Psoas muscle (tissue), 8 donors: ENCODE measurements at places on chromosomes 1 and 21. TPM values are rescaled to one million over a fixed set of nuclear protein-coding genes. Genes with fewer than 3 reads are reported as not detected.

DNA sequence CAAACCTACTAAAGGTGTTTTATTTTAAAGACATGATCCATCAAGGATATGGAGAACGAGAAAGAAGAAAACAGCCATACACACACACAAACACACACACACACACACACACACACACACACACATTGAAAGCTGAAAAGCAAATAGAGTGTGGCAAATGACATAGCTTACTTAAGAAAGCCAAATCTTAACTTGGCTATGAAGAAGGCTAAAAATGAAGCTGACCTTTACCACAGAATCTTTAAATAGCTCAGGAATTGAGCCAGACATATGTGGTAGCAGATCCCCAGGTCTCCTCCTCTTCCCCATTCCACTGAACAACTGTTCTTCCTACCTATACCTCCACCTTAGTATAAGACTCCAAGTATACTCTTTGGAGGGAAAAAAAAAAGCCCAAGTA lies 185.6 kb downstream of the CLEC20A start:
- DNase-seq = no peak

GRCh38 chr1:200134116-200134515 lies 106.6 kb downstream of the NR5A2 start:
- DNase-seq = no peak

DNA sequence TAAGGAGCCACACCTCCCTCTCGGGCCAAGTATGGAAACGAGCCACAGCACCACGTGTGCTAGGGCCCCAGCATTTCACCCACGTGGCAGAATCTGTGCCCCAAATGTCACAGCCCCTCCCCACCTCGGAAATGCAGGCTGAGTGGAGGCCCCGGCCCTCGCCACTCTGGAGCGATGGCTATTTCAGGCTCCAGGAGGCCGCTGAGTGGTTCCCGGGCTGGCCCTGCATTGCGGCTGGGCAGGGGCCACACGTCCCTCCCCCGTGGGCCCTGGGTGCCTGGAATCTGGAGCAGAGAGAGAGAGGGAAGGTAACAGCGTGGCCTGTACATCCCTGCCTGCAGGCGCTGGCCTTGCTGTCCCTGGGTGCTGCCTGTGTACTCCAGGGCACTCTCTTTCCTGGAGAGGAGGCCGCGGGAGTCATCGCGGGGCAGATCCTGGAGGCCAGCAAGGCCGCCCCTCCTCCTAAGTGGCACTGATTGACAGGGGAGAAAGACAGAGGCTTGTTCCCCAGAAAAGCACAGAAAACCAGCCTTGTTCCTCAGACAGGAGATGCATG lies 68.0 kb upstream of the TRAPPC10 start:
- peak; percentile 13 for DNase-seq

DNA sequence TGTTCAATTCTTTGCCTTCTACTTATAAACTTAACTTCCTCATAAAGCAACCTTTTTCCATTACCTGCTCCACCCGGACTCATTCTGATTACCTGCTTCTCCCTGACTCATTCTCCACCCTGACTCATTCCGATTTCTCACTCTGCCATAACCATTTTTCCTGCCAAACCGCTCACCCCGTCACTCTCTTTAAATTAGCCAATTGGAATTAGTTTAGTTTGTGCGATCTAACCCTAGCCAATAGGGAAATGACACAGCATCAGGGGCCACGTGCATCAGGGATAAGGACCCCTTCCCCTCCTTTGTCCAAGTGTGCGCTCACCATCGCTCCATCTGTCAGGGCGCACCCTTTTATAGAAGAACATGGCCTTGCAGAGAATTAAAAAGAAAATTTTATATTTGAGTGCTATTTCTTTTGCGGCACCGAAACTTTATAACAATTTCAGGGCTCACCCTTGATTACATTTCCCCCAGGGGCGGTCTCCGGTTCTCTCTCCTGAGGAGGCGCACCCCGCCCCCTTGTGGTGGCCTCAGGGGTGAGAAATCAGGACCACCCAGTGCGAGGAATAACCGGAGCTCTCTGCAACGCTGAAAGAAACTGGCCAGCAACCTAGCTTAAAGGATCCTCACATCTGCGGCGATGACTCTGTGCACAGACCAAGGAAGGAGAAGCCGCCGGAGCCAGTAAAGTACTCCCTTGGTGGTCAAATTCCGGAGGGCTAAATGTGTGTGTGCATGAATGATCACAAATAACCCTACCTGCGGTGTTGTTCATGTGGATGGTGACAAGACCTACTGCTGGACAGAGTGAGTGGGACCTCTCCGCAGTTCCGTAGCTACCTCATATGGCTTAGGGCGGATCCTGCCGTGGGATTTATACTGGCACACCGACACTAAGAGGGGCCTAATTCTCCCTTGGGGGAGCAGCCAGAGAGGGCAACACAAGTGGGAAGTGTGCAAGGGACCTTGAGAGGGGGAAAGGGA lies 30.3 kb upstream of the CBR3 start:
- peak; percentile 60 for DNase-seq

GRCh38 chr1:73947009-73947408 lies 251.0 kb downstream of the LRRIQ3 start:
- no peak for DNase-seq

GRCh38 chr1:234125283-234125682 lies 220.8 kb downstream of the SLC35F3 start:
- DNase-seq = no peak

- DNase-seq = no peak
These were observed 58.9 kb downstream of the DDX20 start for GRCh38 chr1:111814642-111815041.

GRCh38 chr1:98316286-98316905 lies 345.1 kb upstream of the SNX7 start:
- DNase-seq = no peak

- DNase-seq = no peak
These were observed 667 bp downstream of the HHIPL2 start for GRCh38 chr1:222547260-222547614.

DNA sequence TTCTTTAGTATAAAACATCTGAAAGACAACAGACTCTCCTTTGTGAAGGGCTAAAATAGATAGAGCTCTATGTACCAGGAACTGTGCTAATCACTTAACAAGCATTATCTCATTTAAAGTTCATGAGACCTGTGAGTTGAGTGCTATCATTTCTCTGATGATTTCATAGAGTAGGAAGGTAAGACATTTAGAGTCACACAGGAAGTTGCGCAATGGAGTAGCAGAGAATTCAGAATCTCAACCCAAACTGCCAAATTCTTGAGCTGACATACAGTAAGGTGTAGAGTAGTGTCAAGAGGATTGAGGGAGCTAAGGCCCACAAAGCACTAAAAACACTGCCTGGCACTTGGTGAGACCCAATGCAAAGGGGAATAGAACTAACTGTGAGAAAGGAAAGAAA lies 384.3 kb downstream of the NTNG1 start:
- no peak for DNase-seq

- no peak for DNase-seq
These were observed 33.4 kb downstream of the RGS7 start for GRCh38 chr1:241323514-241324195.

- DNase-seq = peak; percentile 52
These were observed 77.6 kb downstream of the XCL2 start for GRCh38 chr1:168466092-168466713.

Gene ARHGEF19
- polyA plus RNA-seq = 0.99 TPM

Gene WNT9A
- polyA plus RNA-seq = 18.1 TPM

Gene CATSPERE
- polyA plus RNA-seq = 0.15 TPM
